Esophagus squamous epithelium (tissue), 5 donors: ENCODE measurements at places on chromosomes 4 and X.

- DNase-seq: no peak
- H3K4me3 ChIP-seq: no peak overlapping the region
- H3K27me3 ChIP-seq: no peaks in the 10 kb centered on the region
- no peaks in the 10 kb centered on the region for H3K36me3 ChIP-seq
- H3K27ac ChIP-seq: no peak overlapping the region
These were observed 7.6 kb upstream of the SRD5A3 start for GRCh38 chr4:55338486-55338885.

- H3K4me3 ChIP-seq: no peak overlapping the region
- H3K4me1 ChIP-seq: peaks cover 73% of the 10 kb centered on the region
- no peak overlapping the region for H3K27ac ChIP-seq
- no peaks in the 10 kb centered on the region for H3K27me3 ChIP-seq
- DNase-seq: no peak
These were observed 70.1 kb downstream of the PRSS12 start for GRCh38 chr4:118282692-118283091.

- no peaks in the 10 kb centered on the region for H3K4me1 ChIP-seq
- DNase-seq: no peak
- H3K27ac ChIP-seq: no peak overlapping the region
- H3K36me3 ChIP-seq: no peaks in the 10 kb centered on the region
- no peaks in the 10 kb centered on the region for H3K27me3 ChIP-seq
These were observed 144.4 kb upstream of the TET2 start for GRCh38 chr4:105002278-105002677.

DNA sequence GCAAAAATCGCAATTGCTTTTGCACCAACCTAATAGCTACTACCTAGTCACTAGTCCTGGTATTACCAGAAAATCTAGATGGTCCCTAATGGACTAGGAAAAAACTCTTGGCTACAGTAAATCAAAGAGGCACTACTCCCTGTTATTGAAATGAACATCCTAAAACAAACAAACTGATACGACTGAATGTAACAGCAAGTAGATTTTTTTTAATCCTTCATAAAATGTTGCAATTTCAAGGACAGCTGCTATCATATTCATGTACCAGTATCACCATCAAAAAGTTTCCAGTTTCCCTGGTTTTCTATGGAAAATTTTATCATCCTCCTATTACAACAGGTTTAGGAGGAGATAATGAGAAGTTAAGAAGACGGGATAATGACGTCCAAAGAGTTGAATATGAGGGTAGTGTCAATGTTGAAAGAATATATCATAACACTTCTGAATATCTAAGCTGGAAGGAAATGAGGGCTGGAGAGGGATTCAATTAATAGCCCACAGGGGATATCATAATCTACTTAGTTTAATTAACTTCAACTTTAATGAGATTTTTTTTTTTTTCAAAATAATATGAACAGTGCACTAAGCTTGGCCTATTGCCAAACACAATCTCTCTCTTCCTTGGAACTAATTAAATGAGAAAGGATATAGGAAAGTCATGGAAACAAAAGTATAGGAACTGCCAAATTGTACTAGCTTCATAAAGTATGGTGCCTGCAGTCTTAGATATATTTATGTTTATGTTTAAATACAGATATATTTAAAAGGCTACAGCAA, 94.8 kb upstream of the SMIM10 start:
- H3K4me1 ChIP-seq: no peaks in the 10 kb centered on the region
- no peak overlapping the region for H3K4me3 ChIP-seq
- H3K27ac ChIP-seq: no peak overlapping the region
- H3K36me3 ChIP-seq: no peaks in the 10 kb centered on the region
- DNase-seq: no peak
- no peaks in the 10 kb centered on the region for H3K27me3 ChIP-seq

DNA sequence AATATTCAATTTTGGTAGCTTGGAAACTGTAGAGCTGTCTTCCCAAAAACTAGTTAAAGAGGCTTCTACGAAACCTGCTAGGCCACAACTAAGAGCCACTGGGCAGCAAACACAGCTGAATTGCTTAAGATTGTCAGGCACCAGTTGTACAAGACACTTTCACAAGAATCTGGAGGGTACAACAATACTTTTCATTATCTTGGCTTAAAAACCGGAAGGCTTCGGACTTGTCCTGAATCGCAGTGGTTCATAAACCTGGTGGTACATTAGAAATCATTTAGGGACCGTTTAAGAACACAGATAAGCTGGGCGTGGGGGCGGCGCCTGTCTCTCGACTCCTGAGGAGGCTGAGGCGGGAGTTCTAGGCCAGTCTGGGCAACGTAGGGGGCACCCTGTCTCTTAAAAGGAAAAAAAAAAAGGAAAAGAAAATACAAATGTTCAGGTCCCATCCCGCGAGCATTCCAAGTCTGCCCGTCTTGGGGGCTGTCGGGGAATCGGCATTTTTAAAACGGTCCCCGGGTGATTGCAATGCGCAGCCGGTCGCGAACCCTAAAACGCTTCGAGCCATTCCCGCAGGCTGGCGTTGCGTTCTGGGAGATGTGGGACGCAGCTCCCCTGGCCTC, 763 bp downstream of the PYURF start:
- no peaks in the 10 kb centered on the region for H3K27me3 ChIP-seq
- H3K4me1 ChIP-seq: peaks cover 11% of the 10 kb centered on the region

- H3K27ac ChIP-seq: no peak overlapping the region
- no peaks in the 10 kb centered on the region for H3K36me3 ChIP-seq
- H3K4me3 ChIP-seq: no peak overlapping the region
- no peaks in the 10 kb centered on the region for H3K4me1 ChIP-seq
- no peak for DNase-seq
These were observed 12.7 kb downstream of the FGFBP1 start for GRCh38 chr4:15925830-15926229.

DNA sequence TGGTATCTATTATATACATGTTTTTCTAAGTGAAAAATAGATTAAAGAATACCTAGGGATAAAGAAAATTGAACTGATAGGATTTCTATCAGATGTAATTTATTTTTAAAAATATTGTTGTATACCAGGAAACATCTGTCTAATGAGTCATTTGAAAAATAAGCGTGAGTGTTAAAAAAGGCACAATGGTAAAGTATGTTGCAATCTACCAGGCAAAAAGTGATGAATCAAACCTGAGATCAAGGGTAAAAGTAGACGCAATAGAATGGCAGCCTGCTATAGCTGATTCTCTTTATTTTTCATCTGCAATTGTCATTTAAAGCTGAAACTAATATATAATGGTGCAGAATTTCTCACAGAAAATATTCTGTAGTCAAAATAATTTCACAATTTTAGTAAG, 1119.6 kb downstream of the PCDH18 start:
- no peaks in the 10 kb centered on the region for H3K36me3 ChIP-seq
- H3K4me1 ChIP-seq: no peaks in the 10 kb centered on the region
- DNase-seq: no peak
- no peak overlapping the region for H3K4me3 ChIP-seq
- H3K27me3 ChIP-seq: no peaks in the 10 kb centered on the region

GRCh38 chrX:118862091-118862490, 38.5 kb downstream of the ZCCHC12 start:
- no peaks in the 10 kb centered on the region for H3K27me3 ChIP-seq
- no peak overlapping the region for H3K4me3 ChIP-seq
- H3K4me1 ChIP-seq: no peaks in the 10 kb centered on the region
- no peaks in the 10 kb centered on the region for H3K36me3 ChIP-seq
- no peak for DNase-seq
- H3K27ac ChIP-seq: no peak overlapping the region

DNA sequence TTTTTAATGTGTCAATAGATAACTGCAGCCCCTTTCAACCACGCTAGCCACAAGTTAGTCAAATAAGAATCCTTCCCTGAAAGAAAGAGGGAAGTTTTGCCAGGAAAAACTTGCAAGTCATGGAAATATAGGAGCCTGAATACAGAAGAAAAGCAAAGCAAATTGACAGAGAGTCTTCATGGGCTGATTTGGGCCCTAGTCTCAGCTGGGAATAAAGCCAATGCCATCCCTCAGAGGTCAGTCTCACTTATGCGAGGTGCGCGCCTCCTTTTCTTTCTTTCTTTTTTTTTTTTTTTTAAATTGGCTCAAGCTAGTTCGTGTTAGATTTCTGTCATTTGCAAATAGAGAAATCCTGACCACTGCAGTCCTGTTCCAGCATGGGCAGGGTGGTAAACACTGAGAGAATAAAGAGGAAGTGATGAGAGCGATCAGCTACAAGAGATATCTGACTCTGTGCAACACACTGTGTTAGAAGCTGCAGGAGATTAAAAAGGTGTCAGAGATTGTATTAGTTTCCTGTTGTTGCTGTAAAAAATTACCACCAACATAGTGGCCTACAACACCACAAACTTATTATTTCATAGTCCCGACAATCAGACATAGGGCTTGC, 299.7 kb downstream of the LDB2 start:
- no peaks in the 10 kb centered on the region for H3K36me3 ChIP-seq
- H3K27me3 ChIP-seq: no peaks in the 10 kb centered on the region

GRCh38 chrX:76893930-76894329, 466.4 kb downstream of the MAGEE1 start:
- H3K27me3 ChIP-seq: no peaks in the 10 kb centered on the region
- no peaks in the 10 kb centered on the region for H3K4me1 ChIP-seq
- H3K27ac ChIP-seq: no peak overlapping the region
- H3K36me3 ChIP-seq: no peaks in the 10 kb centered on the region
- H3K4me3 ChIP-seq: no peak overlapping the region

DNA sequence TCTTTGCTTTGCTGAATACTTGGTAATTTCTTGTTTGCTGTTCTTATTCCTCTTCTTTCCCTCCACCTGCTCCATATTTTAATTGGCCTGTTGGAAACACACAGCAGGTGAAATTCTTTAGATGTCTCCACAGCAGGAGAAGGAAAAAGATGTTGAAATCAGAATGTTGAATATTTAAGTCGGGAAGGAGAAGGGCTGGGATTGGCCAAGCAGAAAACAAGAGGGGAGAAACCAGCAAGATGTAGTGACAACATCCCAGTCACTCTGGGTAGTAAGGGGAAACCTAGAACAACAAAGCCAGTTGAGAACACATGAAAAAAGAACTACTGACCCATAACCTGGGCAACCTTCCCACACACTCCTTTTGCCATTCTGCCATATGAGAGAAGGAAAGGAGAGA, 37.3 kb upstream of the STAG2 start:
- no peaks in the 10 kb centered on the region for H3K27me3 ChIP-seq
- no peak overlapping the region for H3K4me3 ChIP-seq
- H3K27ac ChIP-seq: no peak overlapping the region
- no peaks in the 10 kb centered on the region for H3K36me3 ChIP-seq
- H3K4me1 ChIP-seq: no peaks in the 10 kb centered on the region

DNA sequence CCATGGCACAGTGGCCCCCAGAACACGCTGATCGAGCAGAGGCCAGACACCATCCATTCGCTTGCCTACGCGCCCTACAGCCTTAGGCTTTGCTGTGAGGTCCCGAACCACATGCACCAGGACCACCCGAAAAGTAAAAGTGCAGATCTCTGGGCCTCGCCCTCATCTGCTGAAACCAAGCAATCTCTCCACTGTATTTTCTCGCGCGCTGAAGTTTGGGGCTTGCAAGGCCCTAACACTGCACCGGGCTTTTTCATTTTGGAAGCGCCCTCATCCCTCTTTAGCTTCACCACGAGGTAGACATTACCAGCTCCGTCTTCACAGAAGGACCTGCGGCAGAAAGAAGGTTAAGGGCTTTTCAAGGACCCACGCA, 21.2 kb downstream of the NKX3-2 start:
- H3K27me3 ChIP-seq: peaks cover 99% of the 10 kb centered on the region
- no peak overlapping the region for H3K27ac ChIP-seq
- H3K4me3 ChIP-seq: no peak overlapping the region
- peaks cover 5% of the 10 kb centered on the region for H3K4me1 ChIP-seq
- H3K36me3 ChIP-seq: no peaks in the 10 kb centered on the region

DNA sequence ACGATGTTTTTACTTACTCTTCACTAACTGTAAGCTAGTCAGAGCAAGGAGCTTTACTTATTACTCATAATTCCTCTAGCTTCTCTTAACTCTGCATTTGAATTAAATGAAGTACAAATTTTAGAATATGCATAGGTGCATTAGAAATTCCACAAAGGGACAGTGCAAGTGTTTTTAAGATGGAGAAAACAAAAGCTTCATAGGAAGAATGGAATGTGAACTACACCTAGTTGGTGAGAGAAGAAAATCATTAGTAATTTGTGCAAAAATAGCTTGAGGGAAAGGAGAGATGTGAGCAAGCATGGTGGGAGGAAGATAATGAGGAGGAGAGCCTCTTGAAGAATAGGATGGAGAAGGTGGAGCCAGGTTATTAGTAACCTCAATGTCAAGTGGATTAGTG, 77.5 kb upstream of the SMARCA5 start:
- no peaks in the 10 kb centered on the region for H3K27me3 ChIP-seq
- no peak for DNase-seq
- H3K4me3 ChIP-seq: no peak overlapping the region
- no peak overlapping the region for H3K27ac ChIP-seq

DNA sequence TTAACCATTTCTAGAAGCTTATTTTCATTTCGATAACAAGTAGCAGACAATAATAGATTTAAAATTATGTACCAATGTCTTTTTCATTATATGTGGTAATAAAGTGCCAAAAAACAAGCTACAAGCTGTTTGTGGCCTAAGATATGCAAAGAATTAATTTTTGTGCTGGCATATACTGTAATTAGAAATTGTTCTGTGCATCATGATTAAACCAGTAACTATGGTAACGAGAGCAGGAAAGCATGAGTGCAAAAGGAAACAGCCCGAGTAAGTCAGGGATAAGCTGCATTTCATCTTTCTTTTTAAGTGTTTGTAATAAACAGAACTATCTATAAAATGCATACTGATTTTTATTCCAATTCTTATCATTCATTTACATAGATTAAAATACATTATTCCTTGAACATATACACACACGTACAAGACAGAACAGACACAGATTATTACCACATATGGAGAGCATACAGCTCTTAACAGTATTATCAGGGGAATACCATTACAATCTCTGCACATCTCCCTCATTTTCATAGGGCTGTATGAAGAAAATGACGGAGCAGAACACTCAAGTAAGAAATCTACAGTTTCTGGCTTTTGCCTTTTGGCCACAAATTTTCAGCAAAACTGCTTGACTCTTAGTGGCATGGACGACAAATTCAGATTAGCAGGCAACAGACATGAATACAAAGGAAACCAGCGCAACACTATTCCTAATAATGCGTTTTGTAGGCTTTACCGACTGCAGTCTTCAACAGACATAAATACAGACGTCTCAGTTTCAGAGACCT, 121.3 kb upstream of the WDR17 start:
- H3K4me3 ChIP-seq: no peak overlapping the region
- no peaks in the 10 kb centered on the region for H3K4me1 ChIP-seq
- H3K36me3 ChIP-seq: no peaks in the 10 kb centered on the region
- DNase-seq: no peak

- H3K36me3 ChIP-seq: no peaks in the 10 kb centered on the region
- no peak overlapping the region for H3K27ac ChIP-seq
- no peak for DNase-seq
- no peaks in the 10 kb centered on the region for H3K4me1 ChIP-seq
- H3K27me3 ChIP-seq: no peaks in the 10 kb centered on the region
- H3K4me3 ChIP-seq: no peak overlapping the region
These were observed 23.1 kb upstream of the ARMCX2 start for GRCh38 chrX:101682723-101683122.

- no peak overlapping the region for H3K4me3 ChIP-seq
- H3K27me3 ChIP-seq: no peaks in the 10 kb centered on the region
- no peaks in the 10 kb centered on the region for H3K36me3 ChIP-seq
- H3K4me1 ChIP-seq: no peaks in the 10 kb centered on the region
These were observed 73.1 kb downstream of the MAMLD1 start for GRCh38 chrX:150436195-150436594.
